ENCODE measurements at places on chromosomes 3 and 15.
A peak's percentile ranks its signal among the peaks of the same experiment; 100 is the strongest.

GRCh38 chr15:70643106-70643782 is 120.1 kb downstream of the UACA start:
- DNase-seq: no peak

DNA sequence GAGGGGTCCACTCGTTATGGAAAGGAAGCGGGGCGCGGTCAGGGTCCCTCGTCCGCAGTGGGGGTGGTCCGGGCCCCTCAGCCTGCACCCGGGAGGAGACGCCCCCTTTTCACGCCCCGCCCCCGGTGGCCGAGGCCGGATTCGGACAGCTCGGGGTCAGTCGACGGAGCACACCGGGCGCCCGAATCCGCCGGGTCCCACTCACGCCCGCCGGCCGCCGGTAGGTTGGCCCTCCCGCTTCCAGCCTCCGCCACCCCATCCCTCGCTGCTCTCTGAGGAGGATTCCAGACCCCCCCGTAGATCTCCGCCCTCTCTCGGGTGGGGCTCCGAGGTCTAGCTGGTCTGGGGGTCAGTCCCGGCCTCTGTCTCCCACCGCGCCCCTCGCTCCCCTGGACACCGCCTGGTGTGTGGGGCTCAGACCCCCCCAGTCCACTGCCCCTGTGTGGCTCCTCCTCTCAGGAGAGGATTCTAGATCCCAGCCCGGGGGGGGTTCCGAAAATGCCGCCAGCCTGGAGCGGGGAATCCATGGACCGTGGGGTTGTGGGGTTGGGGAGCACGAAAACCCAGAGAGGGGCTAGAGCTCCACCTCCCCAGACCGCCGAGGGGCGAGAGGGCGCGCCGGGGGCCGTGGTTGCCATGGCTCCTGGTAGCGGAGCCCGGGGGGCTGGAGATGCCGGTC is 725 bp downstream of the CHL1 start:
- DNase-seq: peak; percentile 26

- peak; percentile 84 for DNase-seq
Measured at GRCh38 chr3:115239717-115240116, 92.6 kb upstream of the ZBTB20 start.

DNA sequence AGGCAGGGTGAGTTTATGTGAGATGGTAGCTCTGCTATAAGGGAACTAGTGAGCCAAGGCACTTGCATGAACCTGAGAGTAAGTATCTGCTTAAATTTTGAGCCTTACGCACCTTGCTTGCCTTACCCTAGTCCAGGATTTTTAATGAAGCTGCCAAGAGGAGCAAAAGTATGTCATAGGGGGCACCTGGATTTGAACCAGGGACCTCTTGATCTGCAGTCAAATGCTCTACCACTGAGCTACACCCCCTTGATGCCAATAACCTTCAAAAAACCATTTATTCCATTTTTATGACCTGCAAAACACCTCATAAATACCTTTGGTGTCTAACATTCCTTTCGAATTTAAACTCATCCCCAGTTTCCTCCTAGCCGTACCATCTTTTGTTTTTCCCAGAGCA is 88.3 kb upstream of the ACP3 start:
- DNase-seq: no peak

All from AG20443 (cell line).